H9 (cell line): ENCODE measurements at places on chromosomes 2 and 18.

- DNase-seq, result no peak
Observed at GRCh38 chr2:226705133-226705886, 94.3 kb downstream of the IRS1 start.

DNA sequence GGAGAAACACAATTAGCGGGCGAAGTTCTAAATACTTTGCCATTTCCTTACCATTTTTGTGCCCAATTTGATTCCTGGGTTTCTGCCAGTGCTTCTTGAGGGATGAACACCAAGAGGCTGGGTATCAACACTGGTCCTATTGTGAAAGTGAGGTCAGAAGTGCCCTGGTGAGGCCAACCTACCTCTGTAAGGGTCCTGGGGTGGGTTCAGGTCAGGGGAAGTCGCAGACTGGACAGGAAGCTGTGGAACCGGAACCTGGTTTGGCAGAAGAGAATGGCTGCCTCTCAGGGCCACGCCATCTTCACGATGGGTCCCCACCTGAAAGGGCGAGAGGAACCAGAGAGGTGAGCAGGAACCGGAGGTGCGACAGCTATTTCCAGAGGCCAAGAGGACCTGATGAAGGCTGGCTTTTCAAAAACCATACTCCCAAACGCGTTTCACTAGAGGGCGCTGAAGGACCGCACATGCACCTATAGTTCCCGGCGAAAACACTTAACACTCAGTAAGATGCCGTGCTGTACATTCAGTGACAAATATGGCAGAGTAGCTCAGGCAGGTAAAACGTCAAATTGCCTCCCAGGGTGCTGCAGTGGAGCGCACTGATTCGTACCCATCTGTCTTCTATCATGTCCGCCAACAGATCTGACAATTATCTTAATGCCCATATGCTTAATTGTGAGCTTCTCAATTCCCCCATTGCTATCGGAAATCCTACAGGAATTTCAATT lies 275.3 kb upstream of the CCDC68 start:
- DNase-seq, result peak; percentile 79

DNA sequence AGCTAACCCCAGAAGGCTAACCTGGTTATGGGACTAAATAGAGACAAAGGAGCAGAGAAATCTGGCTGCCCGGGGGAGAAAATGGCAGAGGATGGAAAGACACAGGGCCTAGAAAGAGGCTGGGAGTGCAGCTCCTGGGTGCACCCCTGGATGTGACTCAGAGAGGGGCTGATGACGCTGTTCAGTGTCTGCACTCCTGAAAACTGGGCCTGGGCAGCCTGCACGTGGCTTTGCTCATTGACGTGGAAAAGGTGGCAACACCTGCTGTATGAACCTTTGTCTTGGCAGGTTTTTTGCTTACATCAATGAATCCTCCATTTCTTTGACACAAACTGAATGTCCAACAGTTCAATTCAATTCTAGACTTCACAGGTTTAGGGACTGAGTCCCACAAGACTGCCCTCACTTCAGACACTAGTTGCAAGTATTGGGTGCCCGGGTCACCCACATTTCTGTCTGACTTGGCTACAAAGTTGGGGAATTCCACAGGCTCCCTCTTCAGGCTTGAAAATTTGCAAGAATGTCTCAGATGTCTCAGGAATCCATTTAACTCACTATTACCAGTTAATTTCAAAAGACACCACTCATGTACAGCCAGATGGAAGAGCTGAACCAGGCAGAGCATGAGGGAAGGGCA lies 47.3 kb upstream of the PUM2 start:
- DNase-seq, result no peak

- DNase-seq, result no peak
Observed at GRCh38 chr2:159873258-159873657, 75.2 kb upstream of the CD302 start.

GRCh38 chr2:240985881-240986786 lies 12.3 kb upstream of the SNED1 start:
- no peak for DNase-seq

DNA sequence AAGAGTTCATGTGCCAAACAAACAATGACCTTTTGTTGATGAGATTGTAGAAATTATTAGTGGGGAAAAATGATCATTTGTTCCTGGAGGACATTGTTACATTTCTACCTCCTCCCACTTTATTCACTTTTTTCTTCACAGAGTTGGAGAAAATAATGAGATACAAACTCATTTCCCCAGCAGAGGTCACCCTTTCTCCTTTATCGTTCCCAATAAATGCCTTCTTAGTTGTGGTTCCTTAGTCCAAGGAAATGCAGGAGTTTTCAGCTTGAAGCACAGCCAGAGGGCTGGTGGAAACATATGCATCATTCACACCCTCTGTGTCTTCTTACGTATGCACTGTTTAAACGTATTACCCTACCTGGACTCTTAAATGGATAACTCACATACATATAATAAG lies 108.8 kb downstream of the SLC4A3 start:
- no peak for DNase-seq

GRCh38 chr2:106107509-106108131 lies 86.5 kb downstream of the UXS1 start:
- no peak for DNase-seq

DNA sequence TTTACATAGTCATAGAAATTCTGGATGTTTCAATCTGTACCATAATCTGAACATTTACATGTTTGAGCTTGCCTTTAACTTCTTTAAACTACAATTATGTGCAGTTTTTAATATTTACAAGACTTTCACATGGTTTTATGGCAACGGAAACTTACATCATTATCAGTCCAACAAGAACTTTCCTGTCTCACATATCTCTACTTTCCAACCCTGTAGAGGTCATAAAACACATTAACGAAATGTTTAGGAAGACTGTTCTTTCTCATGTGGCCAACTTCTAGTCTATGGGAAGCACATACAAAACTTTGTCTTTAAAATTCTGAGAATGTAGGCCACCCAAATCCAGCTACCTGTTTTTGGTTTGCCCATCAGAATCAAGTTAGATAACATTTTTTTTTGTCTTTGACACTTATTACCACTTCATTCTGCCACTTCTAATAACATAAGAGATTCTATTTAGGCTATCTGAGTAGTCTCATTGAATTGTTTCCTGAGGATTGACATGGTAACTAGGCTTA lies 693.2 kb downstream of the KCNJ3 start:
- DNase-seq, result no peak

DNA sequence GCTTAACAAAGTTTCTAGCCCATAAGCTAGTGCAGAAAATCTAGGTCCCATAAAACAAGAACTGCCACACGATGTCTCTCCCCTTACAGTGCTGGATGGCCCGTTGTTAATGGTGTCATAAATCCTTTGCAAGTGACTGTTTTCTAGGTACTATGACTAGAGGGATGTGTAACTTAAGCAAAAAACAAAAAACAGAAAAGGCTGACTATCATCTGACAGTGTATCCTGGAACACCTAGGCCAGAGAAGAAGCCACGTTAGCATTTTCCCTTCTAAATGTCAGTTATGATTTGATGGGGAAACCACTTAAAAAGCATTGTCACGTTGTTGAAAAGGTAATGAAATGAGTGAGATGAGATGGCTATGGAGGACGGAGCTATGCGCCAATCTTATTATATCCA lies 2.4 kb downstream of the CASP8 start:
- no peak for DNase-seq

DNA sequence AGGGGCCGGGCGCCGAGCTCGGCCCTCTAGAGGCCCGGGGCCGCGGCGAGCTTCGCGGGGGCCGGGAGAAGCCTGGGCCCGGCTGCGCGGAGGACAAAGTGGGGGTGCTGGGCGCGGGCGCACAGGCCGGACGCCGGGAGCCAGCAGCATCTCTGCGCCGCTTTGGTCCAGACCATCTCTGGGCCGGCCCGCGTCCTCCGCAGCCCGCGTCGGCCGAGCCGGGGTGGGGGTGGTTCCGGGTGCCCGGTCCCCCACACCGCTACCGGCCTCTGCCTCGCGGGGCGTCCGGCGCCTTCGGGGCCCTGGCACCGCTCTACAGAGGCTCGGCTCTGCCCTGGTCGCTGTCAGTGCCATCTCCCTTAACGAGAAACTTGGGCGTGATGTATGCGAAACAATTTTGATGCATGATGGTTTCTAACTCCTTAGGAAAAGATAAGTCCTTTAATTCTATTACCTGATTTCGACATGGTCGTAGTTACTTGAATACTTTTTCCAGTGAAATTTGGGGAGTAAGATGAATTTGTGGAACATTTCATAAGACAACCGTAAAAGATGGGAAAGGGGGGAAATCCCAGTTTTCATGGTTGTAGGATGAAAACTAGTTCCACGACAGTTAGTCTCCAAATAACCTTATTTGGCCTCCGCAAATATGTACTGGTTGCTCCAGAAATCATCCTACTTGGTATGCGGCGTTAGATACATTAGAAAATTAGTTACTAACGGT lies 562 bp downstream of the TWSG1 start:
- DNase-seq, result no peak

GRCh38 chr2:195575879-195576401 lies 81.1 kb upstream of the SLC39A10 start:
- no peak for DNase-seq

GRCh38 chr2:1727796-1728474 lies 16.4 kb downstream of the PXDN start:
- no peak for DNase-seq

DNA sequence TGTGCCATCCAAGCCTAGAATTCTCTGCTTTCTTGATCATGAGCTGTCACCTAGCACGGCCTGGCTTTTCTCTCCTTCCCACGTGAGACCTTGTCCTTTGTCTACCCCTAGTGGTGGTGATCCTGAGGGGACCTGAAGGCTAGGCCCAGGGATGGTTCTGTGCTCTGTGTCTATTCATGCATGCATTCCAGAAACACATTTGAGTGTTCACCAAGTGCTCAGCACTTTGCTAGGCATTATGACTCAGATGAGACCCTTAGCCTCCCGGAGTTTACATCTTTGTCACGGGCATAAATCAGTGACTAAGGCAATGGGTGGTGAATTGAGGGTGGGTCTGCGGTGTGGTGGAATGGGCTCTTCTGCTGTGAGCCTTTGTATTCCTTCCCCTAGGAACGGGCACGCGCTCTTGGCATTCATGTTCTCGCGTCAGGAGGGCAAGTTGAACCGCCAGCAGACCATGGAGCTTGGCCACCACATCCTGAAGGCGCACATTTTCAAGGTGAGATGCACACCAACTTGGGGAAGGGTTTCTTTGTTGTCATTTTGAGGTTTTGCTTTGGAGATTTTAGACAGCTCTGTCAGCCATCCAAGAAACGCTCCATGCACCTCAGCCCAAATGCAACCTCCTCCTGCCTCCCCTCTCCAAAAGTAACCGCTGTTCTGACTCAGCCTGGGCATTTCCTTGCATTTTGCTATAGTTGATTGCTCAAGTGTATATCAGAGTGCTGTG lies 100.9 kb downstream of the WDSUB1 start:
- DNase-seq, result no peak

- no peak for DNase-seq
Observed at GRCh38 chr2:150110548-150110947, 376.9 kb downstream of the RND3 start.

DNA sequence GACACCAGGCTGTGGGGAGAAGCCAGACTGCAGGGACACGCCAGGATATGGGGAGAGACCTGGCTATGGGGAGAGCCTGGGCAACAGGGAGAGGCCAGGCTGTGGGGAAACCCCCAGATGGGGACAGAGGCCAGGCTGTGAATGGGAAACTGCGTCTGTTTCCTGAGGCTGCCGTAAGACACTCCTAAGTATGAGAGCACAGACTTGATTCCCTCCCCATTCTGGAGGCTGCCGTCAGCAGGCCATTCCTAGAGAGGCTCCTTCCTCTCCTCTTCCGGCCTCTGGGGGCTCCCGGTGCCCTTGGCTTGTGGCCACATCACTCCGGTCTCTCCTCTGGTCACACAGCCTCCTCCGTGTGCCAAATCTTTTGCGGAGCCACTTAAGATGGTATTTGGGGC lies 32.3 kb downstream of the ADI1 start:
- DNase-seq, result peak; percentile 17

- DNase-seq, result peak; percentile 44
Observed at GRCh38 chr2:135744760-135745314, 3.2 kb downstream of the UBXN4 start.

GRCh38 chr2:16177671-16178180 lies 237.4 kb downstream of the MYCN start:
- DNase-seq, result no peak

DNA sequence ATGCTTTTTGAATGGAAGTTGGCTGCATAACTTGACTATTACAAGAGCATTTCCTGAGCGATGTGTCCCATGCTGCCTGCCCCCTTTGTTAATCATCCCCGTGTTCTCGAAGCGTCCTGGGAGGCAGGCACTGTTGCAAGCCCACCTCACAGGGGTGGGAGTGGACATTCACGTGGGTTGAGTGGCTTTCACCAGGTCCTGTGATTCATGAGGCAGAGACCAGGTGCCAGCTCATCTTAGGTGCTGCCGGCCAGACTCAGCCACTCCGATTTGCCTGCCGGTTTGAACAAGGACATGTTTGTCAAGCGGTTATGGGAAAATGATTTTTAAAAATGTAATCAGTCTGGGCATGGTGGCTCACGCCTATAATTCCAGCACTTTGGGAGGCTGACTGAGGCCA lies 112.5 kb downstream of the ZNF532 start:
- DNase-seq, result no peak

- DNase-seq, result peak; percentile 81
Observed at GRCh38 chr2:75064691-75065396, 106.4 kb downstream of the POLE4 start.

- no peak for DNase-seq
Observed at GRCh38 chr2:237977380-237977779, 10.6 kb downstream of the UBE2F start.

GRCh38 chr18:73296686-73297085 lies 428.9 kb upstream of the NETO1 start:
- no peak for DNase-seq

DNA sequence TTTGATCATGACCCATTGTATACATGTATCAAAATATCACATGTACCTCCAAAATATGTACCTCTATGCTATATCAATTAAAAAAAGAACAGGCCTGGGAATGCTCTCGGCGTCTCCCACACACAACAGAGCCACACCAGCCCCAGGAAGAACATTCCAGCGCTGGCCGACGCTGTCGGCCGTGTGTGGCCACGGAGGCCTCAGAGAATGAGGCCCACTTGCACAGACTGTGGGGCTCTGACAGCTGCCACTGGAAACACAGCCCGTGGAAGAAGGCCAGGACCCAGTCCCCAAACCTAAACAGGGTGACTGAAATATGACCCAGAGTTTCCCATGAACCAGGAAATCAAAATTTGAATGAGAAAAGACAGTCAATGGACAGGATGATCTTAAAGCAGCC lies 69.7 kb downstream of the EIPR1 start:
- DNase-seq, result no peak

GRCh38 chr18:59697236-59697932 lies at the start of gene CCBE1:
TSS of gene CCBE1 (minus strand) at chr18:59697423.
- DNase-seq, result peak; percentile 86

DNA sequence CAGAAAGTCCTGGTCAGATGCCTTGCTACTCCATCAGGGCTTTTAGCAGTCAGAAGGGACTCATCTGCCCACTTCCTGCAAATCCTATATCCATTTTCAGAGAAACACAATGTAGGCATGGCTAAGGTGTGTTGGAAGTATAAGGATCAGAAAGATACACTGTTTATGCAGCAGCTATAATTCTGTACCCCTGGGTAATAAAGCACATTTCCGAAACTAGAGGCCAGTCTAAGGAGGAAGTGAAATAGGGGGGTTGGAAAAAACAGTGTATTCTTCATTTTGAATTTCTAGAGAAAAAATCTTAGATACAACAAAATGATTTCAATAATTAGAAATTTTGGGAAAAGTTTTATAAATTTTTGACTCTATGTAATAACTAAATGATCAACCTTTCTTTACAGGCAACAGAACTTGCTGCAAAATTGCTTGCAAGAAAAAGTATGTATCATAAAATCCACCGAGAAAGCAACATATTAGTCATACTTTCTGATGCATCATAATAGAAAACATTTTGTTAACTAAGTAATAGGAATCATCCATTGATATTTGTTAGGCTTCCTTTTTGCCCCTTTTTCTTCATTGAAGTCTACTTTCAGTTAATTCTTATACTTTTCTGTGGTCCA lies 47.4 kb downstream of the FSIP2 start:
- DNase-seq, result no peak
